Urothelium cell line (cell line): ENCODE measurements at places on chromosomes 16 and 17.

DNA sequence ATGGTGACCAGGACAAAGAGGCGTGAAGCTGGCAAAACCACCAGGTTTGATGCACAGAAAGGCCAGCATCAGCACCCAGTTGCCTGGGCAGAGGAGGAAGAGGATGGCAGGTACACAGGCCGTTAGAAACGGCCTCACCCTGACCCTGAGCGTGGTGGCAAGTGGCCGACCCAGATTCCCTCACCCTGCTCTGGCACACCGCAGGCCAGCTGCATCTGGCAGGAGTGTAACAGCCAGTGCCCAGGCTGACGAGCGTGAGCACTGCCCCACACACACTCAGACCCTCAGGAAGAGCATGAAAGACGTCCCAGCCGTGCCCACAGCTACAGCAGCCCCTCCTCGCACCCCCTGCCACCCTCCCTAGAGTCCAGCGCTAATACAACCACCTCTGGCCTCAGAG is 82.0 kb downstream of the ANKRD11 start:
- DNase-seq: no peak

DNA sequence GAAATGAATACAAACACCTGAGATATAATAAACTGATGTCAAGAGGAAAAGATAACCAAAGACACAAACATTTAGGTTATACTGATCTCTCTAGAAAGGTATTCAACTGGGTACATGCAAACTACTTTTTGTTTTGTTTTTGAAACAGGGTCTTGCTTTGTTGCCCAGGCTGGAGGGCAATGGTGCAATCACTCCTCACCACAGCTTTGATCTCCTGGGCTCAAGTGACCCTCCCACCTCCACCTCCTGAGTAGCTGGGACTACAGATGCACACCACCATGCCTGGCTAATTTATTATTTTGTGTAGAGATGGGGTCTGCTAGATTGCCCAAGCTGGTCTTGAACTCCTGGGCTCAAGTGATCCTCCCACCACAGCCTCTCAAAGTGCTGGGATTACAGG is 38.1 kb downstream of the TEKT5 start:
- DNase-seq: no peak

DNA sequence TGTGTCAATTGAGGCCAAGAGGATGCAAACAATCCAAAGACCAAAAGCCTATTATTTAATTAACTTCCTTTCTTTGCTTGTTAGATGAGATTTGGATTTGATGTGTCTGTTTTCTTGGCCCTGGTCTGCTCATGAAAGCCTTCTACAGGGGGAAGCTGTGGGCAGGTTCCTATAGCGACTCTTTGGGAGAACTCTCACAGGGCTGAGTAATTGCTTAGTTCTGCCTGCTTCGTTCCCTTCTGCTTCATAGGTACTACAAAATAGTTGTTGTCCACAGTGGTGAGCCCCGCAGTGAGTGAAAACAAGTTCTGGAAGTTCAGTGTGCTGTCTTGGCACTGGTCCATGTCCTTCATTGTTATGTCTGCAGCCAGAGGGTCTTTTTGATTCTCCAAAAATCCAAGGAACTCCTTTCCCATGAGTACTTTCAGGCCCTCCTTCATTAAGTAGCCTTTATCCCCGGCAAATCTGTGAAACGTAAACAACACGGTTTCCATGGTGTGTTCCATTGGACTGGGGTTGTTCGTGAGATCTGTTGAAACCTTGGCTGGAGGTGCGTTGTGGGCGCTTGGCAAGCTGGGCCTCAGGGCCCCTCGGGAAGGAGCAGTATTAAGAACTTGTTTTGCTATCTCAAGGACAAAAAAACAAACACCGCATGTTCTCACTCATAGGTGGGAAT is 30.0 kb upstream of the ANKRD40CL start:
- no peak for DNase-seq

GRCh38 chr16:66103211-66103610 is 263.3 kb upstream of the CDH5 start:
- no peak for DNase-seq

- DNase-seq: no peak
Measured at GRCh38 chr16:13633391-13633861, 286.5 kb upstream of the ERCC4 start.

DNA sequence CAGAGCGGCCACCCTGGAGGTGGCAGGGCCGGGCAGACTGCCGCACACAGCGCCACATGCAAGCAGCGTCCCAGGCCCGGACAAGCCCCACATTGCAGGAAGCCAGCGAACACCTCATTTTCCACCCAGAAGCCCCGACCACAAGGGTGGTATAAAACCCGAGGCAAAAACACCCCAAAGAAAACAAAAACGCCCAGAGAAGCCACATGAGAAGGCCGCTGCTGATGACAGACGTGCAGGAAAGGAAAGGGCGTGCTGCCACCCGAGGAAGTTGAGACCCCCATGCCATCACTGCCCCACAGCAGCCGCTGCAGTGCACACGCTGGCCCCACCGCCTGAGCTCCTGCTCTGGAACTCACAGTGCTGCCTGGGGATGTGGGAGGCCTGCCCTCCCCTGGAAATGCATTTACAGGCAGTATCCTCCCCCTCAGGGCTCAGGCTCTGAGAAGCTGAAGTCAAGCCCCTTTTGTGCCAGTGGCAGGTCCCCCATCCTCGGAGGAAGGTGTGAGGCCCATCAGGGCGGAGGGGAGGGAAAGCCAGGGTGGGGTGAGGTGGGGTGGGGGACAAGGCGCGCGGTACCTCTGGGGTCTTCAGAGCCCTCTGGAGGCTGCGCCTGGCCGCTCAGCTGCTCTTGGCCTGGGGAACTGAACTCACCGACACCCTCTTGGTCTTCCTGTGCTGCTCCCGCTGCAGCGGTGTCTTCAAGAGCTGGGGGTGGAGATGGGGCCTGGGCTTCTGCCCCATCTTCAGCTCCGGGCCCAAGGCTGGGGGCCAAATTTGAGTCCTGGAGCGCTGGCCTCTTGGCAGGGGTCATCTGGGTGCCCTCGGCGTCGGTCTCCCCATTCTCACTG is 62.0 kb downstream of the IL21R start:
- DNase-seq: no peak

DNA sequence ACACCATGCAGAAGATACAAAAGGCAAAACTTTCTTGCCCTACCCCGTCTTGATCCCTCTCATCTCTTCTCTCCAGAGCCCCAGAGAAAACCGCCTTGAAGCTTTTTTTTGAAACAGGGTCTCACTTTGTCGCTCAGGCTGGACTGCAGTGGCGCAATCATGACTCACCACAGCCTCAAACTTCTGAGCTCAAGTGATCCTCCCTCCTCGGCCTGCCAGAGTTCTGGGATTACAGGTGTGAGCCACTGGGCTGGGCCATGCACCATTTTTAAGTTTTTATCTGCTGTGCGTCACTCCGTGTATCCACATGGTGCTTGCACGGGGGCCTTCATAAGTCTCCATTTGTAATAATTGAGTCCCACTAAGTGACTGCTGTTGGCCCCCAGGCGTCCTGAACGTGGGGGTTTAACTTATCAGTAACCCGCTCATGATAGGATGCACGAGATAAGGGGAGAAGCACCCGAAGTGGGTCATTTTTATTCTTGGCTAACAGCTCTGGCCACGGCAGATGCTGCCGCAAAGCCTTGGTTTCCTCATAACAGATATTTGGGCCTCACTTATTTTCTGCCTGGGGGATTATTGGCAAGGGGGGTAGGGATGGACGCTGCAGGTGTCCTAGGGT is 8.6 kb downstream of the DNAH17 start:
- DNase-seq: no peak

- no peak for DNase-seq
Measured at GRCh38 chr16:48596326-48596725, 13.7 kb downstream of the N4BP1 start.

DNA sequence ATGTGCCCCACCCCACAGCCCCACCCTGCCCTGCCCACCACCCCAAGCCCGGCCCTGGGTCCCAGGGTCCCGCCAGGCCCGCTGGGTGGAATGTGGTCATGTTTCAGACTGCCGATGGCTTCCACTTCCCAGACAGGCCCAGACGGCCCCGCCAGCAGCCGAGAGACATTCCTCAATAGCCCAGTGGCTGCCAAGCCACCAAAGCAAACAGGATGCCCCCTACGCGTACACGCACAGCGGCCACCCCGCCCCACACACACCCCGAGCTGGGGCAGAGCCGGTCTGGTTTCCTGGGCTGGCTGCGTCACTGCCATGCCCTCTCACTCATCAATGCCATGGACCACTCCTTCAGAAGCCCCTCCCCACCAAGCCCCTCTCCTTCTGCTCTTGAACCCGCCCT is 1.2 kb upstream of the KRT17 start:
- peak; percentile 76 for DNase-seq

GRCh38 chr17:31387438-31387837 is 4.0 kb upstream of the RAB11FIP4 start:
- no peak for DNase-seq

DNA sequence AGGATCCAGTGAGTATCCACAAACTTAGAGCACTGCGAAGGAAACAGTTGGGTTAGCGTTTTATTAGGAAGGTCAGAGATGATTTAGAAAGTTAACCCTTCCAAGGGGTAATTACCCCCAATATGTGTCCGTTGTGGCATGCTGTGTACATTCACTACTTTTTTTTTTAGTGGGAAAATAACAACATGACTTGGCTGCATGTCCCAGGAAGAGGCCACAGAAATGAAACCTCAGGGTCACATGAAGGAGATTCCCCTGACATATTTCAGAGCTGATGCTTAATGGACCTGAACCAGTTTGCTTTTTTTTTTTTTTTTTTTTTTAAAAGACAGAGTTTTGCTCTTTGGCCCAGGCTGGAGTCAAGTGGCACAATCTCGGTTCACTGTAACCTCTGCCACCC is 167.5 kb downstream of the PRKCA start:
- DNase-seq: peak; percentile 28

DNA sequence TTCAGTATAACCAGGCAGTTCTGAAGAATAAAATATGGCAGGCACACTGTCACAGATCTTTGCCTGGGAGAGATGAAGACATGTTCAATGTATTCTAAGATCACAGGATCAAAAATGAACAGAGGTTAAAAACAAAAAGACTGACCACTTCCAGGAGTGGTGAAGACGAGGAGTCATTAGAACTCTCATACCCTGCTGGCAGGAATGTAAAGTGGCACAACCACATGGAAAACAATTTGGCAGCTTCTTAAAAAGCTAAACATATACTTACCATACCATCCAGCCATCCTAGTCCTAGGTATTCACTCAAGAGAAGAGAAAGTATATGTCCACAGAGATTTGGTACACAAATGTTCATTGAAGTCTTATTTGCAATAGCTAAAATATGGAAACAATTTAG is 406.3 kb downstream of the NPIPA8 start:
- DNase-seq: no peak

DNA sequence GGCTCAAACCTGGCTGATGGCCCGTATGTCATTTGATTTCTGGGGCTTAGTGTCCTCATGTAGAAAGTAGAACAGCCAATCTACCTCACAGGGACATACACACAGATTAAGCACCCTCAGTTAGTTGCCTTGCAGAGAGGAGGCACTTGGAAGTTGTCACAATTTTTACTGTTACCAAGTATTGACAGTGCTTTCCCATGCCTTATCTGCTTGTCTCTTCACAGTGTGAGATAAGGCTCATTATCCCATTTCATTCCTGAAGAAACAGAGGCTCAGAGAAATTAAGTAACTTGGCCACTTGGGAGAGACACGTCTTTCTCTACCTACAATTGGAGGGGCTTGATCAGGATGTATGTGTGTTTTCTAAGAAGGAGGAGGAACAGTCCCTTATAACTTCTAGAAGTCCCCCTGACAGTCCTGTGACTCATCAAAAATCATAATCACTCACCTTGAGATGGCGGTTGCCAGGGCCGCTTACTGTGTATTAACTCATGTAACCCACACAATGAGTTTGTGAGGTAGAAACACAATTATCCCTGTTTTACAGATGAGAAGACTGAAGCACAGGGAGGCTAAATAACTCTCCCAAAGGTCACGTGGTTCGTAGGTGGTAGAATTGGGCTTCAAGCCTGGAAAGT is 56.9 kb upstream of the LHX1 start:
- no peak for DNase-seq

GRCh38 chr17:47120521-47121095 is 68.5 kb downstream of the CDC27 start:
- no peak for DNase-seq

DNA sequence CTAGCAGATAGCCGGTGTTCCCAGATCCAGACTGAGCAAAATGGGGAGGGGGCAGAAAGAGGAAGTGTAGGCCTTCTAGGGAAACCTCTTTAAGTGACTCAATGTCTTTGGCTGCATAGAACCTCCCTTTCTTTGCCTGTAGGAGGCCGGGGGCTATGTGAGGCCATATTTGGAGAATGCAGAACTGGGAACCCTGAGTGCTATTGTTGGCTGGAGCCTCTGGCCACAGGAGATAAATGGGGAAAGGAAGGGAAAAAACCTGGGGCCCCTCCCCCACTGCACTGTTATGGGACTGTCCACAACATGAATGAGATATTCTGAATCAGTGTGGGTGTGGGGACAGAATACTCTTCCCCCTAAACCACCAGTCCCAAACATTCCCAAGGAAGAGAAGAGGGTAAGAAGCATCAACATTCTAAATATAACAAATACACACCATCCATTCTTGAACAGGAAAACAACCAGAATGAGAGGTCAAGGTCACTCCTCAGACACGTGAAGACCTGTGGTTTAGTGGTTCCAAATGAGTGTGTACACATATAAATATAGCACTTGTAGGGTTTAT is 2.4 kb downstream of the VPS25 start:
- no peak for DNase-seq

DNA sequence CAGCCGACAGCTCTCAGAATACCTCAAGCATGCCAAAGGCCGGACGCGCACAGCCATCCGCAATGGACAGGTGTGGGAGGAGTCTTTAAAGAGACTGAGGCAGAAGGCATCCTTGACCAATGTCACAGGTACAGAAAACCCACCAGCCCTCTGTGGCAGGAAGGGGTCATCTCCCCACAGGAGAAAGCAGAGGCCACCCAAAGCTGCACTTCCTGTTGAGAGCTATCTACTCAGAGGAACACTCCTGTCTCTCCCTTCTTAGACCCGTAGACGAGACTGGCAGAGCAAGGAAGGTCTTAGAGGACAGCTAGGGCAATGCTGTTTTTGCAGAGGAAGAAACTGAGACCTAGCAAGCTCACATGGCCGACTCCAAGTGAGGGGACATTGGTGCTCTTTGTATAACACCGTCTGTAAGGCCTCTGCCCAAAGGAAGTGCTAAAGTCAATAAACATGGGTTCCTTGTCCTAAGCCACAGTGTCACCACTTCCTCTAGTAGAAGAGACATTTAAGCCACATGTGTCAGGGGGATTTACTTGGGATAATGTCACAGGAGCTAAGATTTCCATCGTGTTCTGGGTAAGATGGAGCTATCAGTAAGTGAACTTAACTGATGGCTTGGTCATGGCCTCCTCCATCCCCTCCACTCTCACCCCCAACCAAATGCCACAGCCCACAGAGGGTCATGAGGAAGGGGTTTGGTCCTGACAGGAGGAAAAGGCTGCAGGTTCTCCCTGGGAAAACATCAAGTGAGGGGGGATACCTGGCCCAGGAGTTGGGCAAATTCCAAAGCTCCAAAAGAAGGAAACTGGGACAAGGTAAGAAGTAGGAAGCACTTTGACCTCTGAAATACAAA is 9.4 kb downstream of the LPO start:
- DNase-seq: no peak

GRCh38 chr17:76811834-76812233 is 56.4 kb upstream of the MGAT5B start:
- DNase-seq: no peak

- DNase-seq: peak; percentile 11
Measured at GRCh38 chr17:7883781-7884386, 4.7 kb upstream of the CHD3 start.
